Anterior cingulate cortex (tissue), 58 donors: ENCODE measurements at places on chromosomes 6 and 20.

DNA sequence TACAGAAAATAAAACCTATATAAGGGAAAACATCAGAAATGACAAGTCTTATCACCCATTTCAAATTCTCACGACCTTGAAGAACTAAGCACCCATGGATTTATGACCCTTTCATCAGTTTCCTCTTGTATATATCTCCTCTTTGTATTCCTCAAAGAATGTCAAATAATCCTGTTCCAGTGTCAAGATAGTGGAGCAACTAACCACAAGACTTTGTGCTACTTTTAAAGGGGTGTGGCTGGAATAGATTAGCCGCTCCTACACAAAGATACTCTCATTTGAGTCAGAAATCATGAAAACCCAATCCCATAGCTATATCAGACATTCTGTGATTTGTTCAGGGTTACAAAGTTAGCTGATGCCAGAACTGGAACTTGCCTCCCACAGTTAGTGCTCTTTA lies 6.6 kb downstream of the REPS1 start:
- no peak for DNase-seq

DNA sequence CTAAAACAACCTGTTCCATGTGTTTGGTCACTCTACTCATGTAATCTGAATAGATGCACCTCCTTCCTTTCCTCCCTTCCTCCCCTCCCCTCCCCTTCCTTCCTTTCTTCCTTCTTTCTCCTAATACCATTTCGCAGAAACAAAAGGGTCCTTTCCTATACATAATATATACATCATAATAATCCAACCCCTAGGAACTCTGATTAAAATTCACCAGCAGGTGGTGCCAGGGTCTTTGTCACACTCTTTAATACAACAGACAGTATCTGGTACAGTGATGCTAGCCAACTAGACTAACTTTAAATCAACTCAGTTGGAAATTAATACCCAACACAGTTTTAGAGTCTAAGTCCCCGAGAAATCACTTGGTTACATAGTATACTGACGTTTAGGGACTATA lies 181.2 kb upstream of the SHLD1 start:
- DNase-seq, result no peak

DNA sequence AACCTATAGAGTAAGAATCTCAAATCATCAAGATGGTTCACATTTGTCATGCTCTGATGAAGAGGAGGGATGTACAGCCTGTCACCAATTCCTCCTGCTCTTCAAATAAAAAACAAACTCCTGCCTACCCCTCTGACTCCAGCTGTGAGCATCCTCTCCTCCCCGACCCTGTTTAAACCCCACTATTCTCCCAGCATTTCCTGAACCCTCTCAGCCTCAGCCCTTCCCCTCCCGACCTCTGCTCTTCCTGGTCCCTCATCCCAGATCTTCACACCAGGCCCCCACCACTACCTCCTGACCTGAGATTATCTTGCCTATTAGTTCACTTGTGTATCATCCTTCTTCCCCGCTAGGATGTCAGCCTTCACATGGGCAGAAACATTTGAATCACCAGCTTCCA lies 75.8 kb downstream of the ZMYND8 start:
- DNase-seq, result no peak

DNA sequence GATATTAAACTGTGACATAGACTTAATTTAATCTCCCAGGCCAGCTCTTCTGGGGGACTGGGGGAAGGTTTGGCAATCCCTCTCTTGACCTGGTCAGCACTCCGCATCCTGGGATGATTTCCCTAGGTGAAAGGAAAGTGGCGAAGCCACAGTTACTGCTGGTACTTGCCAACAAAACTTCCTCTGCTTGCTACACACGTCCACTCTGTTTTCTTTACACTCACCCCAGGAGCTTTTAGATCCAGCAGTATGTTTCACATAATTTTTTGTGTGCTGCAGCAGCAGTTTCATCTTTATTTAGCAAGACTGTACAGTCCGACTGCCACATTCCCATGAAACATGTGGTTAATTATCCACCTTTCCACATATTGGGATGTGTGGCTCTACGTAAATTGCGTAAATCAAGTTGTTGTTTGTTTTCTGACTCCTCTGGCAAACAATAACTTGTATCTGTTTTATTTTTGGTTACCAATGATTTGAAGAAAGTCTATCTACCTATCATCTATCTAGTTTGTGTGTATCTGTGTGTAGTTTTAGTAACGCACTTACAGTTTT lies 284.0 kb downstream of the PHF3 start:
- DNase-seq, result no peak

GRCh38 chr6:167770291-167770955 lies 56.3 kb upstream of the AFDN start:
- DNase-seq, result no peak

DNA sequence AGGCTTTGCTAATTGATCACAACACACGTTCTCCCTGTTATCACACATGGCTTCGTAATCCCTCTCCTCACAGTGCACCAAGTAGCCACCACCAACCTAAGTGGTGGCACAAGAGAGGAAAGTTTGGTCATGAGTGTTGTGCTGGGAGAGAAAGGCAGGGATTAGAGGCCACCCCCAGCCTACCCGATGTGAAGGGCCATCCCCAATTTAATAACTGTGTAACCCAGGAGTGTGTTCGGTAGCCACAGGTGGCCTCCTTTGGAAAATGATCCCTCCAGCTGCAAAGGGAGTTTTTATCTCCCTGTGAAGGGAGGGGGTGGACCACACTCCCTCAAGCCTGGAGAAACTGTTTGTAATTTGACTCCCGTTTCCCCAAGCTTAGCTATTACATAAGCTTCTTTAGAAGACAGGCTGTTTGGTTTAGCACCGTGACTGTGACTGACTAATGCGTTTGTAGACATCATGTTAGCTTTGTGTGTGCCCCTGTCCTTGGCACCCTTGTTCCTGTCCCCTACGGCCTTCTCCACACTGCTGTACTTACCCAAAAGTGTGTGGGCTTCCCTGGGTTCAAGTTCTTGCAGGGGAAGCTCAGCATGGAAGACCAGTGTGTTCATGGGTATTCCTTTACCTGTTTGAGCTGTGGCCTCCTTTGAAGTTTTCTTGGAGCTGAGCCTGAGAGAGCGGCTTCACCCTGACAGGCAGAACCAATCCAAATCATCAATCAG lies 20.6 kb downstream of the PPP1R16B start:
- DNase-seq, result no peak

DNA sequence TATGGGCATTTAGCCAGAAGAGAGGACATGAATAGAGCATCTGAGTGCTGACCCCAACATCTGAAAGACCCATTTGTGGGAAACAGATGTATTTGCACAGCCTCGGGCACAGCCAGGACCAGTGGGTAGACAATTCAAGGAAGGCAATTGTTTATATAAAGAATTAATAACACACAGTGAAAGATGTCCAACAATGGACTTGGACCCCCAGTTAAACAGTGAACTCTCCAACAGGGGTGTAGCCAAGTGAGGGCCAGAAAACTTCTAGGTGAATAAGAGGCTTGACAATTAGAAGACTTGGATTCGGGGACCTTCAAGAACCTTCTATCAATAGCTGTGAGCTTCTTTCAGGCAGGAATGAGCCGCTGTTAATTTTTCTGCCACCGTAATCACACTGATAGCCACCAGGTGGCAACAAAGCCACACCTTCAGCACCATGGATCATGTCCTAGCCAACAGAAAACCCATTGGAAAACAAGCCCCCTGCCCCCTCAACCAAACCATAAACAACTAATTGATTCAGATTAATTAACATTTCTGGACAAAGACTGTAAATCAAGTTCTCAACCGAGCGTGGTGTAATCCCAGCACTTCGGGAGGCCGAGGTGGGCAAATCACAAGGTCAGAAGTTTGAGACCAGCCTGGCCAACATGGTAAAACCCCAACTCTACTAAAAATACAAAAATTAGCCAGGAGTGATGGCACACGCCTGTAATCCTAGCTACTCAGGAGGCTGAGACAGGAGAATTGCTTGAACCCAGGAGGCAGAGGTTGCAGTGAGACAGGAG lies 8.8 kb upstream of the SRSF6 start:
- no peak for DNase-seq

- no peak for DNase-seq
These were observed 143.0 kb downstream of the GMDS start for GRCh38 chr6:2102316-2102883.

GRCh38 chr20:49983848-49984408 lies 1.1 kb downstream of the SNAI1 start:
- no peak for DNase-seq

DNA sequence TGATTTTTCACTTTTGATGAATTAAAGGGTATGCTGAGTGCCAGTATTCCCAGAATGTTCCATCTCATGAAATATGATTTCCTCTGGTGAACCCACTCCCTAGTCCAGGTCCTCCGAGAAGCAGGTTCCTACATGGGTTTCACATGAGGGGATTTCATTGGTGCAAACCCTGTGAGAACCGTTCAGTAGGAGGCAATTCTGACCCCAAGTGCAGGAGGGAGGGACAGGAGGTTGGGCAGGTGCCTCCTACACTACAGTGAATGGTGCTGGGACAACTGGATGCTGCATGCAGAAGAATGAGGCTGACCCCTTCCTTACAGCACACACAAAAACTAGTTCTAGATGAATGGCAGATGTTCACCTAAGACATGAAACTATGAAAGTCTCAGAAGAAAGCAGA lies 5.1 kb upstream of the ULBP2 start:
- no peak for DNase-seq

DNA sequence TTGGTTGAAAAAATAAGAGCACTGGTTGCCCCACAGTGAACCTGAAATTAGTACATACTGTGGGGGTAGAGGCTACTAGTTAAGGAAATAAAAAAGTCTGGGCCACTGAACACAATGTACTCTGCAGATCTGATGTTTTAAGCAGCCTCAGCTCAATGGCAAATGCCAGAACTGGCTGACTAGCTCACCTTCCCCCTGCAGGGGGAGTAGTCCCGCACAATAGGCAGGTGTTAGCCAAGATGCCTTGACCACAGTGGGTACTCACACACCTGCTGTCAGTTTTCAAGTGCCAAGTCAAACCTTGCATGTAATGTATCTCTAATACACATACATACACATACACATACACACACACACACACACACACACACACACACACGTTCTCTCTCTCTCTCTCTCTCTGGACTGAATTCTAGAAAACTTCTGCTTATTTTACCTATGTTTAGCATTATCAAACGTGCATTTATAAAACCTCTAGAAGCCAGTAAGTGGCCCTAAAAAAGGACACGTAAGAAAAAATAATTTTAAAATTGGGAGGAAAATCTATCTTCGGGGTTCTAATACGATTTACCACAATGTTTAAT lies 36.1 kb downstream of the GMDS start:
- DNase-seq, result no peak

DNA sequence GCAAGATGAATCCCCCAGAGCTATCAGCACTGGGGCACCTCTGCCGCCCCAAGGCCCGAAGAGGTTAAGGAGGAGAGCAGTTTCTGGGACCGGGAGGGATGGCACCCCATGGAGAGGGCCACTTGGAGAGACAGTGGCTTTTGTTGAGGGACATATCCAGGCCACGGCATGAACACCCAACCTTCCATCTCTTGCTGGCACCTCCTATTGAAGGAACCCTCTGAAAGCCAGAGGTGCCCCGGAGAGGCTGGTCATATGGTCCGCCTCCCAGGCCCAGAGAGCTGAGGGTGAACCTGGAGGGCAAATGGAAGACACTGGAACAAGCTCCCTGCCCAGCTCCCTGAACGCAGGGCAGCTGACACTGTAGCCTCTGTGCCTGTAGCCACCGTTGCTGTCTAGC lies 167.0 kb downstream of the NFATC2 start:
- no peak for DNase-seq

- no peak for DNase-seq
These were observed 14.0 kb downstream of the PAQR8 start for GRCh38 chr6:52375780-52376556.

DNA sequence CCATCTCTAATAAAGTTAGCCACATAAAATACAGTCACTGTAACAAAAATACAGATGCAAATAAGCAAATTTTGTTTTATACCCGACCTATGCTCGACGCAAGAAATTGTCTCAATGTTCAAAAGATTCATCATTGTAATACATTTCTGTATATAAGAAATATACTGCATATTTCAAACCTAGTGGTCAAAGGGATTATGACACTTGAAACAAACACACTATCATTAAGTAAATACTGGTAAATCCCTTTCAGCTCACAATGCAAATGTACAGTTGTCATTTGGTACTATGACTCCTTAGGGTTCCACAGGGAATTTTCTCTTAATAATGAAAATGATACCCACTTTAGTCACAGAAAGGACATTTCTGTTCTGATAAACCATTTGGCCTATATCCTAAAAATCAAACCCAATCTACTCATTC lies 2.2 kb downstream of the HIVEP2 start:
- DNase-seq, result no peak

DNA sequence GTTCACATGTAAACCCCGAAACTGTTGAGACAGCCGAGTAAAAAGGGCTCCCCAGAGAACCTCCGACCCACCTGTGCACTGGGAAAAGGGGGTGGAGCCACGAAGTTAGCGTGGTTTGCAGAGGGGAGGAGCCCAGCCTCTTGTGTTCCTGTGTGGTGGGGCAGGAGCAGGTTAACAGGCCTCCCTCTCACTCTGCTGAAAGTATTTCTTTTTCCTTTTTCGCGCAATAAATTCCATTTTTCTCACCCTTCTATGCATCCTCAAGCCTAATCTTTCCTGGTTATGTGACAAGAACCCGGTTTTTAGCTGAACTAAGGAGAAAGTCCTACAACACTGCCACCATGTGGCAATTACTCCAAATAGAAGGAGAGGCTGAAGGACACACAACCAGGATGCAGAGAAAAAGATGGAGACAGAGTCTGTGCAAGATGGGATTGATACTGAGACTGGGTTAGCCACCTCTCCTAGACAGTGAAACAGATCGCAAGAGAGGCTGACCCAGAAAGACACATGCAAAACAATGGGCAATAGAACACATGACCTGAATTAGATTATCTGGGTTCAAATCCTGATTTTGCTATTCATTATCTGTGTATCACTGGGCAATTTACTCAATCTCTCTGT lies 168.7 kb upstream of the PRSS16 start:
- no peak for DNase-seq

GRCh38 chr6:19472153-19472552 lies 365.0 kb upstream of the ID4 start:
- no peak for DNase-seq

DNA sequence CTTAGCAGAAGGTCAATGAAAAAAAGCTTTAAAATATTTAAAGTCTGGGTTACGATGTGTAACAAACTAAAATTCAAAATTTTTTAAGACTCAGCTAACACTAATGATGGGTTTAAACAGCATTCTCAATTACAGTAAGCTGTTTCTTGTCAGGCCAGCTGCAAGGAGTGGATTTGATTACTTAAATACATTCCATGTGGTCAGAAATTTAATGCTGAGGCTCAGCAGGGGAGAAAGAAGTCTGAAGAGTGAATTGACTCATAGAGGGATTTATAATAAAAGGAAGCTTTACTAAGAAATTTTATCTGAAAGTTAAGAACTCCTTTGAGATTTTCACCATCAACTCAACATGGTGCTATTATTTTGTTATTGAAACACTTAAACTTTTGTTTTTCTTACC lies 398.6 kb downstream of the KHDRBS2 start:
- DNase-seq, result no peak

- DNase-seq, result no peak
These were observed 469.8 kb upstream of the AGPAT4 start for GRCh38 chr6:161743509-161744178.

DNA sequence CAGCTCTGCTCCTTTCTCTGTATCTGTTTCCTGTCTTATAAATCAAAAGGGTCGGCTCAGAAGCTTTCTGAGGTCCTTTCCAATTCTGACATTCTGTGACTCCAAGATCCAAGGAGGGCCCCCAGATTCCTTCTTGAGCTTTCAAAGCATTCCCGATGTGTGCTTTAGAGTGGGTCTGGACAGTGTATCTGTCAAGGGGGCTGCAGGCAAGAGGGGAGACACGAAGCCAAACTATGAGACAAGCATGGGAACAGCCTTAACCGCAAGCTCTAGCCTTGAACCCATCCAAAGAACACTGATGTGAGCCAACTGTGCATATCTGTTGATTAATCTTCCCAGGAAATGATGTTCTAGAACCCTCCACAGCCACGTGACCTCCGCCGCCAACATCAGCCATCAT lies 73.8 kb downstream of the TSHZ2 start:
- DNase-seq, result no peak
